ENCODE measurements at places on chromosomes 4 and X.

GRCh38 chr4:23455456-23456158 is 434.2 kb downstream of the PPARGC1A start:
- DNase-seq, result no peak

- no peak for DNase-seq
Measured at GRCh38 chr4:124321364-124321763, 391.2 kb downstream of the ANKRD50 start.

DNA sequence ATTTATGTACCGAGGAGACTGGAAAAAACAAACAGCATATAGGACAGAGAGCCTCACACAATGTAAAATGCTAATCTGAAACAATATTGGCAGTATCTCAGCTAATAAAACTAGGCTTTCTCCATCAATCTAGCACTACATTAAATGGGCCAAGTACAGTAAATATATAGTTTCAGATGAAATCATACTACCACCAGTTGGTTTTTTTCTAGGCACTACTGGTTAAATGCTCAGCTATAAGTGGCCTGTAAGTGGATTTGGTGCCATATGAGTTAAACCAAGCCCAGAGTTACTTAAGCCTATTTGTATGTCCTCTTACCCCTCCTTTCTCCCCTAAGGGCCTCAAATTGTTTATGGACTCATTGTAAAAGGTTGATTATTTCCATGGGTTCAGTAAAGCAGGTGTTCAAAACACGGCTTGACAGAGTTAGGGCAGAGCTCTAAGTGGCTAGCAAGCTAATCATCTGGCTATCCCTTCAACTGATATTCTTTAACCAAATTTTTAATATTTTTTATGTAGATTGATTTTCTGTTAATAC is 57.5 kb downstream of the FAM13A start:
- DNase-seq, result no peak

DNA sequence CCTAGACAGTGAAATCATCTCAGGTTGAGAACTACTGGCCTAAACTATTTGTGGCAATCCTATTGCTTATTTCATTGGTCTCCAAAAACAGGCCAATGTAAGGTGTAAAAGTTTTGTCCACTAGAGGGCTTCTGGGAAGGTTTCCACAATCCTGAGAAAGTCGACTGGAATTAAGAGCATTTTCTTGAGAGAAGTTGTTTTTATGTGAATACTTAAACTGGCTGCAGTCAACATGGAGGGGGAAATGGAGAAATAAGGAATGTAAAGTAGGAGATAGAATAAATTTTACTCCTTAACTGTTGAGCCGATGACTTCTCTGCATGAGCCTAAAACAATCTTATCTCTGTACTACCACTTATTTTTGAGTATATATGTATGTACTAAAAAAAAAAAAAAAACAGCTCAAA is 11.0 kb upstream of the EIF4E start:
- DNase-seq, result no peak

- no peak for DNase-seq
Measured at GRCh38 chr4:146073517-146073916, 102.0 kb upstream of the LSM6 start.

DNA sequence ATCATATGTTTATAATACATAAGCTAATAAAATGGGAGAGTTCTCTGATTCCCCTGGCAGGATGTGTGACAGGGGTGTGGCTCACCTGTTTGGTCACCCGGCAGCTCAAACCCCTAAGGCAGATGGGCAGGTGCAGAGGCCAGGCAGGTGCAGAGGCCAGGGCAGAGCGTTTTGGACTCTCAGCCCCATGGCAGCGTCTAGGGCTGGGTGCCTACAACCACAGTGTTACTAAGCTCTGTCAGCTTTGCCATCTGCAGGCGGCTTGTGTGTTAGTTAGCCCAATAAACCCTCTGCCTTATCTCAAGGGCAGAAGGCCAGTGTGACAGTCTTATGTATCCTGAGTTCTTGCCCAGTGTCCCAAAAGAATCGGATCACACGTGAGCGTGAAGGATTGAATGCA is 54.0 kb upstream of the UGT2B15 start:
- DNase-seq, result no peak

DNA sequence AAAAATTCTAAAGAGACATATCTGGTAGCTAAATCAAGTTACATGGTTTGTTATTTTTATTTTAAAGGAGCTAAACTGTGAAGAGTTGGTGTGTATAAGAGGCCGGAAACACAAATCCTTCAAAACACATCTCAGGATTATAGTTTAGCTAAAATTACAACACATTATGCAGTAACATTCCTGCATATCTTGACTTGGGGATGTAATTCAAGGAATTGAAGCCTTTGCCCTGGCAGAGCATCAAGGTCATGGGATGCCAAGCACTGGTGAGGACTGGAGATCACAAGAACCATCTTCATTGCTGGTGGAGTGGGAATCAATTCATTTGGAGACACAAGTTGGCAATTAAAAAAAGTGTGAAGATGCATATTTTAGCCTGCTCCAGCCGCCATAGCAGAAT is 86.8 kb upstream of the LSM6 start:
- no peak for DNase-seq

GRCh38 chr4:137614491-137614890 is 82.2 kb upstream of the PCDH18 start:
- DNase-seq, result no peak
